A549 treated with GW870086 at 1 μM for 4 hours (cell line): ENCODE measurements at places on chromosomes 4 and X. TPM values are rescaled to one million over a fixed set of nuclear protein-coding genes. Genes with fewer than 3 reads are reported as not detected.

Gene FGF2
- 30.0 to 59.3 TPM (median 51.7 TPM) in 5 replicates for total RNA-seq

Gene AWAT2
- total RNA-seq, result not detected in 5 replicates

Gene GABRG1
- not detected in 5 replicates for total RNA-seq

Gene HTN3
- total RNA-seq, result not detected in 5 replicates

Gene RS1
- total RNA-seq, result not detected in 5 replicates

Gene EGF
- 0.15 to 0.75 TPM (median 0.43 TPM) in 5 replicates for total RNA-seq

Gene SAGE1
- total RNA-seq, result 0.06 to 0.07 TPM (median 0.06 TPM) in 3 of 5 replicates, not detected in the others

Gene RAP1GDS1
- total RNA-seq, result 21.9 to 27.1 TPM (median 25.6 TPM) in 5 replicates

Gene TEX13B
- not detected in 5 replicates for total RNA-seq

Gene ASB9
- total RNA-seq, result 18.9 to 22.0 TPM (median 20.7 TPM) in 5 replicates

Gene TMPRSS11A
- not detected in 5 replicates for total RNA-seq

Gene KLKB1
- not detected in 5 replicates for total RNA-seq

Gene AFP
- total RNA-seq, result 1.5 to 7.6 TPM (median 2.3 TPM) in 5 replicates

Gene DKK2
- total RNA-seq, result not detected in 5 replicates

Gene C4orf51
- total RNA-seq, result not detected in 5 replicates

Gene ERAS
- 0.20 TPM in 1 of 5 replicates, not detected in the others for total RNA-seq

Gene CHIC1
- 3.3 to 5.8 TPM (median 4.6 TPM) in 5 replicates for total RNA-seq

Gene NSG1
- 7.2 to 10.4 TPM (median 9.6 TPM) in 5 replicates for total RNA-seq
